NCI-H774 (cell line): ENCODE measurements at places on chromosomes 3 and 15.

DNA sequence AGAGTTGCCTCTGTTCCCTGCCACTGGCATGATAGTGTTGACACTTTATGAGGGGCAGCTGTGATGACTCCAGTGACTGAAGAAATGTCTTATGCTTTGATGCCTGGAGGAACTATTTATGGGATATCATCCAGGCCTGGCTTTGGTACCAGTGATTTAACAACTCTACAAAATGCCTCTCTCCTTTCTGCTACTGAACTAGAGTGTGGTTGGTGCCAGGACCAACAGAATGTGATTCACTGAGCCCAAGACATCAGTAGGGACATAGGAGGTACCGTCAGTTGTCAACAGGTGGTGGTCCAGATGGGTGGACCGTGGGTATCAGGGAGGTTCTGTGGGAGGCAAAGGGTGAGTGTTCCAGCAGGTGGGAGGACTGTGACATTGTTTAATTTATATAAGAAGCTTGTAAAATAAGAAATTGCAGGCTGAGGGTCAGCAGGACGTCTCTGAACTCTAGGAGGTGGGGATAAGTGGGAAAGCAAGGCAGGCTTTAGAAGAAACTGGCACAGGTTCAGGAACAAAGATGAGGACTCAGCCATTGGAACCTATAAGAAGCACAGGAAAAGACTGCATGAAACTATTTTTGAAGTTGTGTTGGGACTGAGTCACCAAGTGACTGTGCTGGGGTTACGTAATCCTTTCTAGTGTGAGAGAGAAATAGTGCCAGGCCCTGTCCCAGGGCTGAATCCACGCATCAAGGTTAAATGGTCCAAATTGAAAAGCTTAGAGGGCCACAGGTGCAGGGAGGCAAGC is 28.5 kb upstream of the SLC7A14 start:
- DNase-seq, result no peak

DNA sequence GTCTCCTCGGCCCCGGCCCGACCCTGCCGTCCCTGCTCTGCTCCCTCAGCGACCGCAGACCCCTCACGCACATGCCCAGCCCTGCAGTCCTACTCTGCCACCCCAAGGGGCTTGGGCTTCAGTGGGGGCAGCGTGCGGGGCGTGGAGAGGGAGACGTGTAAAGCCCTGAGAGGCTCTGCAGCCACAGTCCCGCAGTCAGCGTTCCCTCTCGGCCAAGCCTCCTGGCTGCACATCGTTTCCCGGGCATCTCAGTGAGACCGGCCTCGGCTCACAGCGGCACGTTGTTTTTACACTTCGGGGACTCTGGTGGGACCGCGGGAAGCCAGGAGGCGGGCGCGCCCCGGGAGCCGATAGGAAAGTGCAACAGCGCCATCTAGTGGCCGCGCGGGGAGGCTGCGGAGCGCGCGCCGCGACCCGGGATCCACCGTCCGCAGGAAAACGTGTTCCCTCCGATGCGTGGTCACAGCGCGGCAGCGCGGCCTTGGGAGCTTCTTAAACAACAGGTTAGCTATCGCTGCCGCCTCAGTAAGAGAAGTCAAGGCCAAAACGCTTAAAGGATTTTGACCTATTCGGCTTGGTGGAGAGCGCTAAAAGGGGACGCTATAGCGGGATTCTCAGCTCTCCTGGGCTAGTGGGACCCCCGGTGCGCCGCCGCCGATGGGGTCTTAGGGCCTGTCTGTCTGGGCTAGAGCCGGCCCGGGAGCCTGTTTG is 226.8 kb upstream of the IGF1R start:
- peak; percentile 33 for DNase-seq

DNA sequence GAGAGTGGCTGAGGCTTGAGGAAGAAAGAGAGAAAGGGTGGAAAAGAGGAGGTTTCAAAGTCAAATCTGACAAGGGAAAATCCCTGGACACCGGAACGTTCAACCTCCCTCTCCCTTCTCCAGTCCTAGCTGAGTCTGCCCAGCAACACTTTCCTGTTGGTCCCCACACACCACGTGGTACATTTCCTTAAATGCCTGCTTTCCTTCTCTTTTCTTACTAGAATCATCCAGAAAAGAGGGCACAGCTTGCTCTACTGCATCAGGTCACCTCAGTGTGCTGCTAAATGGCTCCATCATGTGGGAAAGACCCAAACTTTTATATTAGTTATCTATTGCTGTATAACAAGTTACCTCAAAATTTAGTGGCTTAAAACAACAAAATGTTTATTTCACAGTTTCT is 181.2 kb downstream of the NECTIN3 start:
- no peak for DNase-seq

DNA sequence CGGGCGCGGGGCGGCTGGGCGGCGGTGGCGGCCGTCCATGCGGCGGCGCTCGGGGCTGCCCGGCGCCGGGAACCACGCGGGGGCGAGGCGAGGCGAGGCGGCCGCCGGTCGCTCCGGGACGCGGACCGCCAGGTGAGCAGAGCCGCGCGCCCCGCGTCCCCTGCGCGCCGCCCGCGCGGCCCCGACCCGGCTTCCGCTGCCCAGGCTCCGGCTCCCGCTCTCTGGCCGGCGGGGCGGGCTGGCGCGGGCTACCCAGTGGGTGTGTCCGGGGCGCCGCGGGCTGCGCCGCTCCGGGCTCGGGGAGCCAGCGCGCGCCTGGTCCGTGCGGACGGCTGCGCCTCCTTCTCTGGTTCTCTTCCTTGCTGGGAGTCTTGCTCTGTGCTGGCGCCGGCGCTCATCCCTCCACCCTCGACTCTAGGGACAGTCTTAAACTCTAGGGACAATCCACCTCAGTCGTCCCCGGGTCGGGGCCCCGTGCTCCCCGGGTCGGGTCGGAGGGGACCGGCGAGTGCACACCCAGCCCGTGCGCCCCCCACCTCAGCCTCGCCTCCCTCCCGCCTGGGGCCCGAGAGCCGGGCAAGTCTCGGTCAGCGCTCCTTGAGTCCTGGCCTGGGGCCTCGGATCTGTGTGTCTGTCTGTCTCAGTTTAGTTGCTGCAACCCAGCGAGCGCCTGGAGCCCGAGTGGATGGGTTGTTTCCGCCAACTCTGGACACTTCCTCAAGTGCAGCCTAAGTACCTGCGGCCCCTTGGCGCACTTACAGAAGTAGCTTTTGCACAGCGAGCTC is 488 bp downstream of the THSD4 start:
- peak; percentile 35 for DNase-seq

- no peak for DNase-seq
These were observed 413.9 kb upstream of the NR2F2 start for GRCh38 chr15:95916568-95916967.

- no peak for DNase-seq
These were observed 4.8 kb upstream of the ESYT3 start for GRCh38 chr3:138429665-138430064.

- no peak for DNase-seq
These were observed 18.5 kb downstream of the HERC1 start for GRCh38 chr15:63815211-63815610.

DNA sequence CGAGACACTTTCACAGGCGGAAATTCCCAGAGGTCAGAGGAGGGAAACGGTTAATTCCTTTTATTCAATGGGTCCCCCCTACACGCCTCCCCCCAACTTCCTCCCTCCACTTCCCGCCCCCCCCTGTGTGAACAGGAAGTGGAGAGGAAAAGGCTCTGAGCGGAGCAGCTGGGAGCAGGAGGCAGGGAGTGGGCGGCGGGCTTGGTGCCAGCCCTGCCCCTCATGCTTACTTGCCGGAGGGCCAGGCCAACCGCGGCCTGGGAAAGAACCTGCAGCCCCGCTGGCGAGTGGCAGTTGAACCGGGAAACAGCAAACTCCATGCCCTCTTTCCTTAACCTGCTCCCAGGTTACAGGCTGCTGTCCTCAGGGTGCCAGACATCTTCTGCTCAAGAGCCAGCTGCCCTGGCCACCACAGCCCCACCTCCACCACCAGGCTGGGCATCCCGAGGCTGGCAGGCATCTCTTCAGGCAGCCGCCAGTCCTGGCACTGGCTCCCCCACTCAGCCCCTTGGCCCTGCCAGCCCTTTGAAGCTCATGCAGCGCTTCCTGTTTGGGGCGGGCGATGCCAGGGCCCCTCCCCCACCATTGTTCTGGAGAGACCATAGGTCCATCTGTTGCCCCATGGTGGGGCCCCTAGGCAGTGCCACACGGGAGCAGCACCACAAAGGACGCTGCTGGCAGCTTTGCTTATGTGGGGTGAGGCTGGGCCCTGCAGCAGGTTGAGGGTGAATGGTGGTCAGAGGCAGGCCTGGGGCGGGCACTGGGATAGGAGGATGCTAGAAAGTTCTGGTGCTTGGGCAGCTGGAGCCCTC is 12.9 kb downstream of the VPS18 start:
- DNase-seq, result peak; percentile 68

DNA sequence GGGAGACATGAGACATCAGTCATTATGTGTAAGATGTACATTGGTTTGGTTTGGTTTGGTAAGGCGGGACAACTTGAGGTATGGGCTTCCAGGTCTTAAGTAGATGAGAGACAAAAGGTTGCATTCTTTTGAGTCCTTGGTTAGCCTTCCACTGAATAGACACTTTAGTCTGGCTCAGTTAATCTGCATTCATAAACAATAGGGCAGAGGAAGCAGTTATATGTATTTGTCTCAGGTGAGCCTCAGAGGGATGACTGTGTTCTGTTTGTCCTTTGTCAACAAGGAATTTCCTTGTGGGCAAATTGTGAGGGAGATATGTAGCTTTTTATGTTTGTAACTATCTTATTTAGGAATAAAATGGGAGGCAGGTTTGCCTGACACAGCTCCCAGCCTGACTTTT is 50.4 kb downstream of the TCF12 start:
- no peak for DNase-seq
